Smooth muscle cell of bladder (primary cell): ENCODE measurements at places on chromosomes 13 and 19. TPM values are rescaled to one million over a fixed set of nuclear protein-coding genes. Genes with fewer than 3 reads are reported as not detected.

Gene TUBA3C
- not detected in 2 replicates for total RNA-seq

Gene OR10H1
- total RNA-seq = not detected in 2 replicates

Gene RPL36
- total RNA-seq = 553 and 660 TPM in 2 replicates

Gene C19orf18
- total RNA-seq = 0.14 and 0.18 TPM in 2 replicates

Gene CGB3
- total RNA-seq = not detected in 2 replicates

Gene CPAMD8
- total RNA-seq = 0.28 and 0.43 TPM in 2 replicates

Gene GPC5
- 0.14 and 1.0 TPM in 2 replicates for total RNA-seq

Gene KIR2DL3
- total RNA-seq = not detected in 2 replicates

Gene KASH5
- not detected in 2 replicates for total RNA-seq

Gene CXCL17
- total RNA-seq = not detected in 2 replicates

Gene NALCN
- 5.1 and 11.6 TPM in 2 replicates for total RNA-seq

Gene CEACAM7
- not detected in 2 replicates for total RNA-seq

Gene SMAD9
- 7.4 and 10.3 TPM in 2 replicates for total RNA-seq

Gene IRF3
- 37.3 and 55.5 TPM in 2 replicates for total RNA-seq

Gene YJEFN3
- 0.57 and 0.92 TPM in 2 replicates for total RNA-seq

Gene ZNF101
- total RNA-seq = 5.0 and 6.0 TPM in 2 replicates

Gene NFIC
- total RNA-seq = 33.4 and 34.5 TPM in 2 replicates

Gene ZNF222
- total RNA-seq = 7.0 and 8.0 TPM in 2 replicates

Gene FOXA3
- not detected in 2 replicates for total RNA-seq

Gene CD37
- not detected in 2 replicates for total RNA-seq

Gene MAST1
- total RNA-seq = 0.18 and 0.28 TPM in 2 replicates

Gene CPB2
- not detected in 2 replicates for total RNA-seq

Gene SOX1
- total RNA-seq = not detected in 2 replicates

Gene VSTM2B
- total RNA-seq = not detected in 2 replicates

Gene UQCR11
- 125 and 134 TPM in 2 replicates for total RNA-seq

Gene GPX4
- 344 and 573 TPM in 2 replicates for total RNA-seq

Gene HOMER3
- 51.9 and 72.1 TPM in 2 replicates for total RNA-seq

Gene KIR3DL1
- not detected in 2 replicates for total RNA-seq

Gene ZNF880
- total RNA-seq = 33.1 and 37.4 TPM in 2 replicates

Gene ELSPBP1
- total RNA-seq = not detected in 2 replicates

Gene ZNF418
- 5.0 and 6.3 TPM in 2 replicates for total RNA-seq

Gene PGLYRP1
- not detected in 2 replicates for total RNA-seq

Gene KIR2DL1
- not detected in 2 replicates for total RNA-seq

Gene FRY
- total RNA-seq = 15.0 and 28.7 TPM in 2 replicates

Gene CD79A
- not detected in 2 replicates for total RNA-seq

Gene MCEMP1
- not detected in 2 replicates for total RNA-seq

Gene CABP5
- not detected in 2 replicates for total RNA-seq

Gene DCLK1
- total RNA-seq = 1.8 and 6.0 TPM in 2 replicates

Gene TMEM150B
- not detected in 2 replicates for total RNA-seq

Gene KLK2
- not detected in 2 replicates for total RNA-seq

Gene TPTE2
- 0.09 TPM in 1 of 2 replicates, not detected in the other for total RNA-seq

Gene NCAN
- not detected in 2 replicates for total RNA-seq

Gene IGFL4
- not detected in 2 replicates for total RNA-seq

Gene ZNF44
- 9.0 and 10.4 TPM in 2 replicates for total RNA-seq

Gene TJP3
- total RNA-seq = not detected in 2 replicates

Gene TMEM38A
- 1.4 and 1.9 TPM in 2 replicates for total RNA-seq

Gene ADAMTSL5
- total RNA-seq = 2.1 and 3.1 TPM in 2 replicates

Gene MEF2B
- 0.09 and 0.14 TPM in 2 replicates for total RNA-seq

Gene CBLC
- 0.14 TPM in 1 of 2 replicates, not detected in the other for total RNA-seq
